Ureter (tissue), 1 donor: ENCODE measurements at places on chromosomes 16 and 17. TPM values are rescaled to one million over a fixed set of nuclear protein-coding genes. Genes with fewer than 3 reads are reported as not detected.

DNA sequence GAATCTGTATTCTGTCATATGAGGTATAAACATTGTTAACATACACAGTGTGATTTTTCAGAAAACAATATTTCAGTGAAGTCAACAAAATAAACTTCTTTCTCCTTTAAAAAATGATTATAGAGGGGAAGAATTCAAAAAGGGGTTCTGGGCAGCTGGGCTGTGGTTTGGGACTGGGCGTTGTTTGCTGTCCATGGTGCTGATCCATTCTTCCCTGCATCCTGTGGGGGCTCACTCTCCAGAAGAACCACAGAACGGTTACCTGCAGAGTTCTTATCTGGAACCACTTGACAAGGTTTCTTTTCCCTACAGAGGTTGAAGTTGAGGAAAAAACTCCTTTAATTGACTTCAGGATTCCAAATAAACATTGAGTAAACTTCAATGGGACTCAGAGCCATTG, 1091.0 kb downstream of the CDH8 start:
- no peak for DNase-seq

DNA sequence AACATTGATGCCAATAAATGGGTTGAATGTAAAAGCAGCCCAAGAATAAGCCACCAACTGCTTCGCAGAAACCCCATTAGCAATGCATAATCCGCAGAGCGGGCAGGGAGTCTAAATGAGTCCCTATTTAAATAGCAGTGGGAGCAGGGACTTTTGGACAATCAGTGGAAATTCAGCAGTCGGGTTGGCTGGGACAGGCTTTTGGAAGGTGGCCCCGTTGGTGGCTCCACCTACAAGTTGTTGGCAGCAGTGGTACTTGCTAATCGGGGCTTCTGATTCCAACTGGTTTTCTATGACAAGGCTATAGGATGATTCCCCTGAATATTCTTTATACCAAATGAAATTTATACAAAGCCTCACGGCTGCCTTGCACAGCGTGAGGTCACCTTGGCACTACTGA, 86.3 kb downstream of the WDR59 start:
- DNase-seq, result no peak

GRCh38 chr17:77610972-77611521, 347.5 kb upstream of the TNRC6C start:
- no peak for DNase-seq

DNA sequence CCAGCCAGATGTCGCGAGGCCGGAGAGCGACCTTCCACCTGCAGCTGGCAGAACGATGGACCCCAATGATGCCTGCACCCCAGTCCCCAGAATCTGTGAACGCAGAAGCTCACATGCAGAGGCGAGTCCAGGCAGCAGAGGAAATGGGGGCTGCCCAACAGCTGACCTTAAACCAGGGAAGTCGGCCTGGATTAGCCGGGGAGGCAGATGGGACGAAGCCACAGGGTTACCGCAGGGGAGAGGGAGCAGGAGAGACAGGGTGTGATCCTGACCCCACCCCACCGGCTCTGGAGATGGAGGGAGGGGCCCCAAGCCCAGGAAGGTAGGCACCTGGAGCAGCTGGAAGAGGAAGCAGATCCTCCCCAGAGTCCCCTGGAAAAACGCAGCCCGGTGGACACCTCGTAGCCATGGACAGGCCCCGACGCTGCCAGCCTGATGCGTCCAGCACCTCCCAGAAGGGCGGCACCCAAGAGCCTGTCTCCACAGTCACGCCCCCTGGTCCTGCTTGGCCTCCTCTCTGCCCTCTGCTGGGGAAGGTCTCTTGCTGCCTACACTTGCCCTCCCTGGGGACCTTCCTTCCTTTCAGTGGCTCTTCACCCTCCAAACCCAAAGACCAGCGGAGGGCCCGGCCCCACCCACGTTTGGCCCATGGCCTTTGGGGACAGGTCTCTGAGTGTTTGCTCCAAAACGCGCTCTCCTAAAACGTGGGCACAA, 37.3 kb downstream of the PIEZO1 start:
- DNase-seq, result no peak

The TNP2 gene
- not detected for total RNA-seq

- no peak for DNase-seq
Measured at GRCh38 chr16:3188675-3188924, 596 bp downstream of the OR1F1 start.

DNA sequence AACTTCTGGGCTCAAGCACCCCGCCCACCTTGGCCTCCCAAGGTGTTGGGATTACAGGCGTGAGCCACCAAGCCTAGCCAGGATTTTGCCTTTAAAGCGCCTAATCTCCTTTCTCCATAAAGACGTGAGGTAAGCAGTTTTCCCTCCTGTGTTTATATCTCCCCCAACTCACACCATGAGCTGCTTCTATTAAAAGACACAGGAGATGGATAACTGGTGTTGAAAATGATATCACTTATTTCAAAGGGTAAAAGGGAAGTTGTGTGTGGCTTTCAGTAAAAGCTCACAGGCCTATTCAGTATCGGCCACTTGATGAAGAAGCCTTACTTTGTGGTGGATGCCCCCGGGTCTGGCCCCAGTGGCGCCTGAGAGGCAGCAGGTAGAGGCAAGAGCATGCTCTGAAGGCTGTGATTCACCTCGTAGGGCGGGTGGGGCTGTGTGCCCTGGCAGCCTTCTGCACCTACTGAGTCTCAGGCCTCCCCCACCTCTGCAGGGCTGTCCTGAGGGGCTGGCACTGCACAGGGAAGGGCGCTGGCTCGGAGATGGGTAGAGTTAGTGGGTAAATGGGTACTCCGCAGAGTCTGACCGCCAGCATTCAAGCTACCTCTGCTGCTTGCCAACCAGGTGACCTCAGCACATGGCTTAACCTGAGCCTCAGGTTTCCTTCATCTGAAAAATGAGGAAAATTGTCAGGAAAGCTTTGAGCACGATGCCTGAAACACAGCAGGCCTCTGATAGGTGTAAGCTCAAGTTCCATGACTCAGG, 146.8 kb downstream of the CLEC16A start:
- no peak for DNase-seq

The SLC12A3 gene
- not detected for total RNA-seq

DNA sequence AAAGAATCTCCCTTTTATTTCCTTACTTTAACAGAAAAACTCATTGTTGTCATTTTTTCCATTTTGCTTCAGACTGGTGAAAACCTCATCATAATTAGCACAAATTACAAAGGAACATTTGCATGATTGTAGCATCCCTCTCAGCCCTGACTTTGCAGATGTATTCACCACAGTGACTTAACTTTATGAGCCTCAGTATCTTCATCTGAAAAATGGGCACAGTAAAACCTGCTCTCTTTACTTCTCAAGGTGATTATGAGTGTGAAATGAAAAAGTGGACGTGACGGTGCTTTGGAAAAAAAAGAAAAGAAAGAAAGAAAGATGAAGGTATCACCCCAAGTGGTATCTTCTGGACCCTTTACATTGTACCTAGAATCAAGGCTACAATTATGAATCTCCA, 193.4 kb upstream of the TOX3 start:
- no peak for DNase-seq

The PRAC2 gene
- not detected for total RNA-seq

The SRL gene
- 10.1 TPM for total RNA-seq

DNA sequence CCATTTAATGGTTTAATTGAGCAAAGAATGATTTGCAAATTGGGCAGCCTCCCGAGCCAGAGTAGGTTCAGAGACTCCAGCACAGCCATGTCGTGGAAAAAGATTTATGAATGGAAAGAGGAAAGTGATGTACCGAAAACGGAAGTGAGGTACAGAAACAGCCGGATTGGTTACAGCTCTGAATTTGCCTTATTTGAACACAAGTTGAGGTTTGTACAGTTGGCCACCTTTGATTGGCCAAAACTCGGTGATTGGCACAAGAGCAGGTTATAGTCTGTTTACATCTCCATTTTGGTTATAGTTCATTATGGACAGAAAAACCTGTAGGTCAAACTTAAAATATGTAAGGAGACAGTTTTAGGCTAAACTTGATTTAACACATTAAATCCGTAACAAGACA, 44.5 kb downstream of the TENT4B start:
- no peak for DNase-seq

DNA sequence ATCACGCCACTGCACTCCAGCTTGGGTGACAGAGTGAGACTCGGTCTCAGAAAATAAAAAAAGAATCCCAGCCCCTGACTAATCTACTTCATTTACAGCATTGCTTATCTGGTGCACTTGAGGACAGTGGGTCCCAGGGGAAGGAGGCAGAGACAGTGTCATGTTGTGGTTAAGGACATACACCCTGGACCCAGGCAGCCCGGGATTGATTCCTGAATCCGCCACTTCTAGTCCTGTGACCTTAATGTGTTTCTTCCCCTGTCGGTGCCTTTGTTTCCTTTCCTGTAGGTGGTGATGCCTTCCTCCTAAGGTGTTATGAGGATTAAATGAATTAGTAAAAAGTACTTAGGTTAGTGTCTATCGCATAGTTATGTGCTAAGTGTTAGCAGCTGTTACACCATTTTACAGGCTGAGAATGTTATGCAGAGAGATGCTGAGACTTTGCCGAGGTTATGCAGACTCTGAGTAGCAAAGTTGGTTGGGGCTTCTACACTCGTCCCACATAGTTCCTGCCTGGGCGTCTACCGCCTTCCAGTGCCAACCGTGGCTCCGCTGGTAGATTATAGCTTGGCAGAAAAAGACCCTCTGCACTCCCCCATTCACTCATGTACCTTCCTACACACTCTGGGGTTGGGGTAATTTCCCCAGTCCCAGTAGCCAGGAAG, 74.8 kb downstream of the RAB11FIP4 start:
- DNase-seq, result no peak

DNA sequence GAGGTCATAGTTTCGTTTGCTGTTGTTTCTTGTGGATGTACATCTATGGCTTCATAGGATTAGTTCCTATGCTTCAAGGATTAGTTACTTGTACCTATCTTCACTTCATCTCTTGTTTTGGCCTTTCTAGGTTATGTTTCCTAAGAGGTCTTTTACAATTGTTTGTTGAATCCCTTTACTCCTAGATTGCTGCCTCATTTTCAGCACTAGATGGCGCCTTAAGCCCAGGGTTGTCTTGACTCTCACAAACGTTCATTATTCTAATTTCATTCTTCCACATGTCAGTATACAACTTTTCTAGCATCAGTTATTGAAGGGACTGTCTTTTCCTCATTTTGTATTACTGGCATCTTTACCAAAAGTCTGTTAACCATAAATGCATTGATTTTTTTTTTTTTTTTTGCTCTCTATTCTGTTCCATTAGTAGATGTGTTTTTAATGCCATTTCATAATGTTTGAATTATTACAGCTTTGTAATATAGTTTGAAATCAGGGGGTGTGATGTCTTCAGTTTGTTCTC, 45.0 kb upstream of the NACA2 start:
- no peak for DNase-seq

The CLEC3A gene
- not detected for total RNA-seq

The MT1H gene
- total RNA-seq, result not detected

- DNase-seq, result no peak
Measured at GRCh38 chr17:28788100-28788499, 44.3 kb downstream of the TRAF4 start.

GRCh38 chr17:28350271-28350670, 7.1 kb downstream of the POLDIP2 start:
- DNase-seq, result no peak

The SGCA gene
- total RNA-seq, result 16.9 TPM

The GRB7 gene
- 37.4 TPM for total RNA-seq

The ST6GALNAC2 gene
- 28.7 TPM for total RNA-seq

DNA sequence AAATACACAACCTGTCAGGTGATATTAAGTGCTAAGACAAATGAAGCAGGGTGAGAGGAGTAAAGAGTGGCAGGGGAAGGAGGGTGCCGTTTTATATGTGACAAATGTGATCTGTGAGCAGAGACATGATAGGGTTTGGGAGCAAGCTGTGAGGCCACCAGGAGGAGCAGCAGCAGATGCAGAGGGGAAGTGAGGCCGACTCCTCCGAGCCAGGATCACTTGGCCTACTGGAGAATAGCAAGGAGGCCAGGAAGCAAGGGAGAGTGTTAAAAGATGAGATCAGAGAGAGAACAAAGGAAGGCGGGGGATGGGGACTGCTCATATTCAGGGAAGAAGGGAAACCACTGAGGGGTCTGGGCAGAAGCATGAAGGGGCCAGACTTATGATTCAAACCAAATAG, 129.4 kb downstream of the TANGO6 start:
- no peak for DNase-seq

- no peak for DNase-seq
Measured at GRCh38 chr17:68943123-68943811, 11.9 kb downstream of the ABCA8 start.

DNA sequence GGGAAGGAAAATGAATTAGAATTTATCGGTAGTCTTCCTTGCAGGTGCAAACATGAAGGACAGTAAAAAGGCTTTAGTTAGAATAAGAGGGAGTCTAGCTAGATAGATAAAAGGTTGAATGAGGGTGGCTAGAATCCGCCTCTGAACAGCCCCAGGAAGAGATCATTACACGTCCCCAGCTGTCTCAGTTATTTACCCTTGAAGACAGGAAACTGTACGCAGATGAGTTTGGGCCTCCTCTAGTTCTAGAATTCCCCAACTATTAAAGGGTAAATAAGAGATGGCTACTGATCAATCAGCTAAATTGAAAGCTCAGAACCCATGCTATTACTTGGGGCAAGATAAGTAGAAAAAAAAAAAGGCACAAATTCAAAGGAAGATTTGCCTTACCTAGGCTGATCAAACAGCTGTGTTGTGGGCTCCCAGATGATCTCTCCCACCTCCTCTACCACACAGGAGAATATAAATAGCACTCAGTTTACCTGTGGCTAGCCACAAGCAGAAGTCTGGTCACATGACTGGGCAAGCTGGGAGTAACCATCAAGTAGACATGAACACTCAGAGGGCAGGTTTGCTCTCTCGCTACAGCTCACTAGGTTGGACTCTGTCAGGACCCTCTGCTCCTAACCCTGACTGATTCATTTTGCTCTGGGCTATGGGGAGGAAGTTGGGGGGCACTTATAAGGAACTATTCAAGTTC, 17.0 kb downstream of the FAM117A start:
- DNase-seq, result no peak

The TP53TG3 gene
- total RNA-seq, result not detected

- no peak for DNase-seq
Measured at GRCh38 chr17:77450742-77451244, 310.0 kb downstream of the SEC14L1 start.

The HOXB8 gene
- 56.2 TPM for total RNA-seq

DNA sequence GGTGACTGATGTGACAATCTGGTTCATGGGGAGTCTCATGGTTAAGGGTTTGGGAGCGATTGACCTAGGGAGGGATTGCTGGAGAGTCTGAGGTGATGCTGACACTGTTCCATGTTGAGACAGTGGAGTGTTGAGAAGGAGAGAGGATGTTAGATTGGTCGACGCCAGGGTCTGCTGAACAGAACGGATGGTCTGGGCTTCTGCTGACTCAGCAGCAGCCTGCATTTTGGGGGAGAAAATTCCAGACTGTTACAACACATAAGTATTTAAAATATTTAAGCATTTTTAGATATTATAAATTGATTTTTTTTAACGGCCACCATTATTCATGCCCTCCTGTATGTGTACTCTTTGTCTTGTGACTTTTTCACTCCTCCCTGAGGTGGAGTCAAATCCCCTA, 107.2 kb downstream of the TOX3 start:
- no peak for DNase-seq

- DNase-seq, result no peak
Measured at GRCh38 chr16:57049678-57050077, 42.7 kb upstream of the CPNE2 start.
